ENCODE measurements at places on chromosomes 12 and 14.

DNA sequence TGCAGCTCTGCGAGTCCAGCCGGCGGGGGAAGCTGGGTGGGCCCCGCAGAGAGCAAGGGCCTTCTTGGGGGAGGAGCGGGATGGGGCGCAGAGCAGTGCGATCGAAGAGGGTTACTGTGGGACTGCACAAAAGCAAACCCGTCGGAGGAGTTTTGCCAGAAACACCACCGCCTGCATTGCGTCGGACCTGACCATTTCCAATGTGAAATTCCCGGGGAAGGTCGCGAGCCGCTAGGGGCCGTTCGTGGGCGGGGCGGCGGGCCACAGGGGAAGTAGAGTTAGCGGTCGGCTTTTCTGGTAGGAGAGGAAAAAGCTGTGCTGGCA lies 333 bp upstream of the KCNA1 start:
- peaks cover 7% of the 10 kb centered on the region for H3K36me3 ChIP-seq
- no peak overlapping the region for H3K27ac ChIP-seq
- peak overlapping the region; percentile 52 for H3K4me3 ChIP-seq
- peak; percentile 42 for DNase-seq
- peaks cover 17% of the 10 kb centered on the region for H3K27me3 ChIP-seq

DNA sequence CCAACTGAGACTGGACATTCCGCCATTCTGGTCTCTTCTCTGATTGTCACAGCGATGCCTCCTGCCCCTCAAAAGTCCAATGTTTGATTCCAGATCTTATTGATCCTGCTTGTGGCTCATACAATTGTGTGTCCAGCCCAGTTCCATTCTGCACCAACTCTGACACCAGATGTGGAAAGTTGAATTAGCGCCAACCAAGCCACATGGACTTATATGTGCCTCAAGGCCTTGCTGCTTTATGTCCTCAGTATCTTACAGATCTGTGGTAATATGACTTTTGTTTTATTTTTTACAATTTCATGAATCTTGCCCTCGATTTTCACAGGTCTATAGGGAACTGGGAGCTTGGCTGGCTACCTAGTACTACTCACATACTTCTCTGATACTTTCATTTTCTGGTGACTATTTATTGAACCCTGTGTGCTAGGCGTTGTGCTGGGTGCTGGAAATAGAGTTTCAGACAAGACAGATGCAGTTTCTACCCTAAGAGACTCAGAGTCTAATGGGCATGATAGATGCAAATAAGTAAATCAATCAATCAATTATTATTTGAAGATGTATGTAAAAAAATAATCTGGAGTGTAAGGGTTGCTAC lies 472.0 kb downstream of the TMTC2 start:
- H3K27ac ChIP-seq, result no peak overlapping the region
- H3K4me1 ChIP-seq, result no peaks in the 10 kb centered on the region
- H3K27me3 ChIP-seq, result no peaks in the 10 kb centered on the region
- DNase-seq, result no peak

DNA sequence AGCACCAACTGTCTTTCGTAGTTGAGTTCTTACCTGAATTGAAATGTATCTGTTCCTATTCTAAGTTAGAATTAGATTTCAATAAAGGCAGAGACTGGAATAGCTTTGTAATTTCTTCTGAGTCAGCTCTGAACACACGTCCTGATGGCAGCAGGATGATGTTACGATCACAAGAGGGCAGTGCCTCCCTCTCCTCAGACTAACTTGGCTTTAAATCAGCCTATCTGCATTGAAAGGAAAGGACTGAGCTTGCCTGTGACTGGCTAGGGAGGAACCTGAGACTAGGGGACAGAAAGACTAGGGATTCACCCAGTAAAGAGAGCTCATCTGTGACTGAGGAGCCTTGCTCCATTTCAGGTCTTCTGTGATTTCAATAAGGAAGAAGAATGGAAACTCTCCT lies 323.7 kb upstream of the OR4E1 start:
- no peaks in the 10 kb centered on the region for H3K27me3 ChIP-seq
- no peaks in the 10 kb centered on the region for H3K36me3 ChIP-seq
- no peak overlapping the region for H3K27ac ChIP-seq
- H3K4me1 ChIP-seq, result no peaks in the 10 kb centered on the region
- H3K4me3 ChIP-seq, result no peak overlapping the region

- H3K4me1 ChIP-seq, result peaks cover 5% of the 10 kb centered on the region
- no peak overlapping the region for H3K27ac ChIP-seq
- DNase-seq, result no peak
- H3K4me3 ChIP-seq, result no peak overlapping the region
These were observed 8.2 kb downstream of the CHST11 start for GRCh38 chr12:104464899-104465298.

DNA sequence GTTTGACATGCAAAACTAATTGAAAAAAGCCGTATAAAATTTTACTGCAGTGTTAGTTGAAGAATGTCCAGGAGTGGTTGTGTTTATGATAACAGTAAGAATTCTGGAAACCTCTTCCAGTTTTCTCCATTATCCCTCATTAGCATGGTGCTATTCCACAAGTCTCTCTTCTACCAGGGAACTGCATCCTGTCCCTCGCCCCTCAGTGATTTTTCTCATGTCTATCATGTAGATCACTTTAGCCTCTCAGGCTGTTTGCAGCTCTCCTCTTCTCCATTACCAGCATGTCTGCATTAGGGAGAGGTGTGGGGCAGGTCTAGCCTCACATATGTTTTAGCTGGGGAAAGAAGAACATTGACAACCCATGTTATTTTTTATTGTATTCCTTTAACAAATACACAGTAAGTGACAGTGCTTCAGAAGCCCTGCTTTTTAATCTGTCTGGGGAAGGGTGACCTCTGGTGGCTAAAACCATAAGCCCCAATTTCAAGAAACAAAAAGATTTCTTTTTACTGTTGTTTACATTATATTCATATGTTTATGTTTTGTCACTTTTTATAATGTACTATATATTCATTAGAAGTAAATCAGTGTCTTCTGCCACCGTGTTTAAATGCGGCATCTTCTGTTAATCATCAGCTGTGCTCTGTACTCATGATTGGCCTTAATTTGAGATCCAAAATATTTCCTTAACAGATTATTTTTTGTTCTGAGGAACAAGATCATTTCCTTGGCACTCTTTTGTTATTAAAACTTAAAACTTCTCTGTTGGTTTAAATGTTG lies 70.7 kb downstream of the RASSF8 start:
- no peak overlapping the region for H3K4me3 ChIP-seq
- H3K27me3 ChIP-seq, result peaks cover 3% of the 10 kb centered on the region
- no peak overlapping the region for H3K27ac ChIP-seq
- peaks cover 11% of the 10 kb centered on the region for H3K4me1 ChIP-seq

- DNase-seq, result no peak
- H3K27me3 ChIP-seq, result no peaks in the 10 kb centered on the region
- H3K27ac ChIP-seq, result no peak overlapping the region
- no peaks in the 10 kb centered on the region for H3K4me1 ChIP-seq
These were observed 48.6 kb upstream of the RHOJ start for GRCh38 chr14:63155511-63156185.

DNA sequence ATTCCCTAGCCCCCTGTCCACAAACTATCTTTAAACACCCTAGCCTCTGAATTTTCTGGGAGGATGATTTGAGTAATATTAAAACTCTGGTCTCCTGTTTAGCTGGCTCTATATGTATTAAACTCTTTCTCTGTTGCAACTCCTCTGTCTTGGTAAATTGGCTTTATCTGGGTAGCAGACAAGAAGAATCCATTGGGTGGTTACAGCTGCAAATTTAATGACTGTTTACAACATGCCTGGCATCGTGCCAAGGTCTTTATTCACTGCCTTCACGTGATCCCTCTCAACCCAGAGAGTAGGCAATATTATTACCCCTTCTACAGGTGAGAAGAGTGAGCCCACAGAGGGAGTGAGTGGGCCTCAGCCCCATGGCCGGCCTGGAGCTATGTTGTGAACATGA lies 77.8 kb upstream of the MYL2 start:
- no peaks in the 10 kb centered on the region for H3K4me1 ChIP-seq
- peaks cover 1% of the 10 kb centered on the region for H3K27me3 ChIP-seq
- no peak overlapping the region for H3K27ac ChIP-seq
- no peak overlapping the region for H3K4me3 ChIP-seq
- H3K36me3 ChIP-seq, result no peaks in the 10 kb centered on the region

- DNase-seq, result no peak
- no peaks in the 10 kb centered on the region for H3K36me3 ChIP-seq
- H3K27me3 ChIP-seq, result peaks cover 2% of the 10 kb centered on the region
- no peak overlapping the region for H3K4me3 ChIP-seq
- H3K27ac ChIP-seq, result no peak overlapping the region
- H3K4me1 ChIP-seq, result no peaks in the 10 kb centered on the region
These were observed 70.4 kb upstream of the PTPRQ start for GRCh38 chr12:80373666-80374065.

GRCh38 chr12:67256649-67257048 lies 12.5 kb upstream of the CAND1 start:
- no peak for DNase-seq
- H3K27me3 ChIP-seq, result peaks cover 1% of the 10 kb centered on the region
- H3K4me3 ChIP-seq, result no peak overlapping the region
- H3K36me3 ChIP-seq, result no peaks in the 10 kb centered on the region
- H3K4me1 ChIP-seq, result no peaks in the 10 kb centered on the region
- no peak overlapping the region for H3K27ac ChIP-seq

DNA sequence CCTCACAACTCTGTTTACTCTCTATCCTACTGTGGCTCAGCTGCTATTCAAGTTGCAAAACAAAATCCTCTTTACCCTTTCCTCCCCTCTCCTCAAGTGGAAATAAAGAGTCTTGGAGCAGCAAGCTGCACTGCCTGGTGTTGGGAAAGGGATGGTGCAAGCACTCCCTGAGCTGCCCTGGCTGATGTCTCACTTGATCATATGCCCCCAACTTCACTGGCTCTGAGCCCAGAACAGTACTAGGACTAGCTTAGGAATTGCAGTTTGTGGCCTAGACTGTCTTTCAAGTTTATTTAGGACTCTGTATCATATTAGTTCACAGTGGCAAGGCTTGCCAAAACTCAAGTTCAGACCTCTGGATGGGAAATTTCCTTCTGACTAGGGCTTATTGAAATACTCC lies 1683.8 kb upstream of the SEL1L start:
- no peaks in the 10 kb centered on the region for H3K36me3 ChIP-seq
- no peak overlapping the region for H3K27ac ChIP-seq
- no peak overlapping the region for H3K4me3 ChIP-seq
- DNase-seq, result no peak

DNA sequence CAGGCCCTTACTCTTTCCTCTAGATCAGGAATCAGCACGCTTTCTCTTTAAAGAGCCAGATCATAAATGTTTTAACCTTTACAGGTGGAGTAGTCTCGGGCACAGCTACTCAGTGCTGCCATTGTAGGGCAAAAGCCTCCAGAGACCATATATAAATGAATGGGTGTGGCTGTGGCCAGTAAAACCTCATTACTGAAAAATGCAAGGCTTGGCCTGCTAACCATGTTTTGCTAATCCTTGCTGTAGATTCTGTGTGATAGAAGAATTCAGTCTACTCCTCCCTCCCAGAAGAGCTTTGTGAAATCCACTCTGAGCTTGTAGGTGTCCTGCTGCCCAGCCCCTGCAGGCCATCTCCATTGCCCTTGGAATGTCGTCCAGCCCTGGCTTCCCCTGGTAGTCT lies 58.1 kb downstream of the HSP90AA1 start:
- H3K4me1 ChIP-seq, result no peaks in the 10 kb centered on the region
- DNase-seq, result no peak
- H3K4me3 ChIP-seq, result no peak overlapping the region
- H3K27ac ChIP-seq, result no peak overlapping the region
- H3K27me3 ChIP-seq, result peaks cover 6% of the 10 kb centered on the region

GRCh38 chr14:59588101-59588500 lies 11.5 kb upstream of the CCDC175 start:
- H3K36me3 ChIP-seq, result no peaks in the 10 kb centered on the region
- H3K4me1 ChIP-seq, result peaks cover 21% of the 10 kb centered on the region
- peak; percentile 9 for DNase-seq
- peak overlapping the region; percentile 44 for H3K4me3 ChIP-seq

GRCh38 chr12:52769946-52770345 lies 7.2 kb downstream of the KRT76 start:
- no peaks in the 10 kb centered on the region for H3K27me3 ChIP-seq
- DNase-seq, result no peak
- no peaks in the 10 kb centered on the region for H3K4me1 ChIP-seq
- H3K27ac ChIP-seq, result no peak overlapping the region
- H3K4me3 ChIP-seq, result no peak overlapping the region

DNA sequence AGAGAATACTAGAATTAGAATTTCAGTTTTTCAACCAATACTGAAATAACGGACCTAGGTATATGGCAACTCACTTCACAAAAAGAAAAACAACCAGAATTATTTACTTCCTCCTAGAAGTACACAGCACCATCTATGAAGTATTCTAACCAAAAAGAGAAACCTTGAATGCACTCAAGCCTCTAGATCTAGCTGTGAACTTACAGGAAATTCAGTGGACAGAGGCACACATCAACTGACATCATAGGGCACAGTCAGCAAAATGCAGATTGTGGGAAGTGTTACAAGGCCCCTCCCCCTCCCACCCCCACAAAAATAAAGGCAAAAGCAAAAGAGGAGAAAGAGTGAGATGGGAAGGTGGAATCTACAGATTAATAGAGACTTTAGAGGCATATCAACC lies 102.4 kb downstream of the TMTC1 start:
- no peak overlapping the region for H3K4me3 ChIP-seq
- no peak overlapping the region for H3K27ac ChIP-seq
- no peaks in the 10 kb centered on the region for H3K4me1 ChIP-seq
- no peaks in the 10 kb centered on the region for H3K27me3 ChIP-seq

DNA sequence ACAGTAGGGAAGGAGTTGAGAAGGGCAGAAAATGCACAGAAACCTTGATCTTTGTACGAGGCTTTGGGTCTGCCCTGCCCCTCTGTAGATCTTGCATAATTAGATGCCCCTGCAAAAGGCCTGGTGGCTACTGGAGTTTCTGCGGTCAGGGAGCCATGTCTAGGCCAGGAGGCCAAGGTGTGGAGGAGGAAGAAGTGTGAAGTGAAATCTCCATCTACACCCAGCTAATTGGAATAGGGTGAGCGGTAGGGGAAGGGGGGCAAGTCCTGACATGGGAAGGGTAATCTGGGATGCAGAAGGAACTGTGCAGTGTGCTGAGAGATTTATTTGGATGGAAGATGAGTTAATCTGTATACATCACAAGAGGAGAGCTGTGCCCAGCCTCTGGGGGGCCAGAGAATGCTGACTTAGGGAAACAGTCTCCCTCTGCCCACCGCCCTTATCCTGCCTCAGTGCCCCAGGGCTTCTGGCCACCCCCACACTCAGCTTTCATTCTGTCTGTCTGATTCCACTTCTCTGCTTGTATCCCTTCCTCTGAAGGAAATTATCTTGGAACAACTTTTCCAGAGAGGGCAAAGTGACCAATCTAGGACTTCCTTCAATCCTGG lies 5.4 kb downstream of the CYP27B1 start:
- H3K27me3 ChIP-seq, result peaks cover 32% of the 10 kb centered on the region
- H3K36me3 ChIP-seq, result peaks cover 6% of the 10 kb centered on the region
- H3K27ac ChIP-seq, result peak overlapping the region; percentile 42
- DNase-seq, result no peak
- H3K4me3 ChIP-seq, result peak overlapping the region; percentile 59

- peaks cover 17% of the 10 kb centered on the region for H3K36me3 ChIP-seq
- no peak overlapping the region for H3K27ac ChIP-seq
- no peak overlapping the region for H3K4me3 ChIP-seq
- no peak for DNase-seq
- H3K4me1 ChIP-seq, result peaks cover 12% of the 10 kb centered on the region
These were observed 1.7 kb downstream of the SLC2A3 start for GRCh38 chr12:7934091-7934888.

GRCh38 chr14:102728501-102728900 lies 48.7 kb upstream of the TRAF3 start:
- peak overlapping the region; percentile 42 for H3K4me3 ChIP-seq
- DNase-seq, result no peak
- peaks cover 16% of the 10 kb centered on the region for H3K27me3 ChIP-seq
- H3K36me3 ChIP-seq, result peaks cover 55% of the 10 kb centered on the region
- peaks cover 3% of the 10 kb centered on the region for H3K4me1 ChIP-seq
- peak overlapping the region; percentile 64 for H3K27ac ChIP-seq

GRCh38 chr12:60391051-60391450 lies 795.2 kb downstream of the SLC16A7 start:
- no peaks in the 10 kb centered on the region for H3K4me1 ChIP-seq
- no peaks in the 10 kb centered on the region for H3K36me3 ChIP-seq
- H3K4me3 ChIP-seq, result no peak overlapping the region
- H3K27ac ChIP-seq, result no peak overlapping the region

All from endothelial cell (in vitro differentiated cells).